ENCODE measurements at places on chromosomes 13 and 19.

GRCh38 chr13:29681864-29682263 lies 86.4 kb upstream of the SLC7A1 start:
- DNase-seq = no peak

- DNase-seq = no peak
Measured at GRCh38 chr19:48928164-48929025, 5.1 kb upstream of the DHDH start.

DNA sequence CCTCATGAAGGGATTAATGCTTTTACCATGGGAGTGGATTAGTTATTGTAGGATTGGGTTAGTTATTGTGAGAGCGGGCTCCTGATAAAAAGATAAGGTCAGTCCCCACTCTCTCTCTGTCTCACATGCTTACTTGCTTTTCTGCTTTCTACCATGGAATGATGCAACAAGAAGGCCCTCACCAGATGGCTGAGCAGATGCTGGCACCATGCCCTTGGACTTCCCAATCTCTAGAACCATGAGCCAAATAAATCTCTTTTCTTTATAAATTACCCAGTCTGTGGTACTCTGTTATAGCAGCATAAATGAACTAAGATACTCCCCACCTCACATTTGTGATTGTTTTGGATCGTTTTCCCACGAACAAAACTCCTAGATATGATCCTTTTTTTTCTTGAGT lies 353.8 kb downstream of the DNAJC15 start:
- no peak for DNase-seq

DNA sequence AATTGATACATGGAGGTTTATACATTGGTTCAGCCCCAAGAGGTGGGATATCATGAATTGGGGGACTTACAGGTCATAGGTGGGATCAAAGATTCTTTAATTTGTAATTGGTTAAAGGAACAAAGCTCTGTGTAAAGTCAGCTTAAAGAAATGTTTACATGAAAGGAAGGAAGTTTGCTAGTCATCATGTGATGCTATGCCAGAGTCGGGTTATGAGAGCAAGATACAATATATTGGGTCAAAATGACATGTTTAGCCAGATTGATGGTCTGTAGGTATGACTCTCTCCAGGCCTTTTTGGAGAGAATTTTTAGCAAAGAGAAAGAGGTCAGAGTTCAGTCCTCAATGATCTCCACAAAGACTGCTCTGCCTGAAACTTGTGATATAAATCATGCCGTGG lies 5.3 kb upstream of the CYSLTR2 start:
- DNase-seq = no peak

- DNase-seq = peak; percentile 62
Measured at GRCh38 chr13:98549728-98550317, 27.1 kb downstream of the STK24 start.

DNA sequence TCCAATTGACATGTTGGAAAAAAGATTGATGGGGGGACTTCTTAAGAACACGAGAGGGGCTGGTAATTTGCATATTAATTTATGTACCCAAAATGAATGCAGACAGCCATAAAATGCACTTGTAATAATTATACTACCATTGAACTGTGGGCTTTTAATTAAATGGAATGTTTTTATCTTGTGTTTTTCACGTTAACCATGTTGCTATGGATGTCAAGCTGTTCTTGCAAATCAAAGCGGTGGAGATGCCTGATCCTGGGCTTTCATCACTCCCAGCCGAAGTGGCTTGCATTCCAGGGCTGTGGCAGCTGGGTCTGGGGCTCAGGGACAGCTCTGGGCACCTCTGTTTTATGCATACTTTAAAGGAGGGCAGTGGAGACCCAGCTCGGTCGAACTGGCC lies 179.4 kb upstream of the TMTC4 start:
- DNase-seq = no peak

GRCh38 chr13:109400209-109400608 lies 386.2 kb downstream of the IRS2 start:
- DNase-seq = no peak

- DNase-seq = no peak
Measured at GRCh38 chr13:109180905-109181425, 551.6 kb downstream of the MYO16 start.

GRCh38 chr13:69389899-69390298 lies 717.7 kb upstream of the ATXN8OS start:
- DNase-seq = no peak

DNA sequence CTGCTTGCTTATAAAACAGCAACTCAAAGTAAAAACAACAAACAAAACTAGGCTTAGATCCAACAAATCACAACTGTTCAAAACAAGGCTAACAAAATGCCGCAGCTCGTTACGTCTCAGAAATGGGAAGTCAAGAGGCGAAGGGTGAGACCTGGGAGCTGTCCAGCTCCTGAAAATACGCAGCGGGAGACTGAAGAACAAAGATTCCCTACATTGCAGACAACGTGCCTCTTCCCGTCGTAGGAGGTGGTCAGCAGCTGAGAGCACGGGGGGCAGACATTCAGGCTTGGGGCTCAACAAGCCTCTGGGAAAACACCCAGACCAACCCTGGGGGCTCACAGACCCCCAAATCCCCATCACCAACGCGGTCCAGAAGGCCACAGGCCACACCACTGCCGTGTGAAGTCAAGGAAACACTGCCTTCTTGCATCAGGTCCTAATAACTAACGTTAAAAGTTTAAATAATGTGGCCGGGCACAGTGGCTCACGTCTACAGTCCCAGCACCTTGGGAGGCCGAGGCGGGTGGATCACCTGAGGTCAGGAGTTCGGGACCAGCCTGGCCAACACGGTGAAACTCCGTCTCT lies 13.5 kb downstream of the PLPP2 start:
- no peak for DNase-seq

DNA sequence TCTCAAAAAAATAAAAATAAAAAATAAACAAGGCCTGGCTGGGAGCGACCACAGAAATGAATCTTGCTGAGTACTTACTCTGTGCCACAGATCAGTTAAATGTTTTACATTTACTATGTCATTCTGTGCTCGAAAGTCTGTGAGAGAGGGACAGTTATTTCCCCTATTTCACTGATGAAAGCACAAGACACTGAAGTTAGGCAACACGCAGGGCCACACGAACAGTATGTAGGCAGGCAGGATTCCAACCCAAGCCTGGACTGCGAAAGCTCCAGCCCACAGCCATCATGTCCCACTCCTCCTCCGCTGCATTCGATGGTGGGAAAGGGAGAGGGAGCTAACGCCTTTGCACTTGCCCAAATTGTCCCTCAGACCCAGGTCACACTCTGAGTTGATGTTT lies 34.2 kb downstream of the RUBCNL start:
- no peak for DNase-seq

DNA sequence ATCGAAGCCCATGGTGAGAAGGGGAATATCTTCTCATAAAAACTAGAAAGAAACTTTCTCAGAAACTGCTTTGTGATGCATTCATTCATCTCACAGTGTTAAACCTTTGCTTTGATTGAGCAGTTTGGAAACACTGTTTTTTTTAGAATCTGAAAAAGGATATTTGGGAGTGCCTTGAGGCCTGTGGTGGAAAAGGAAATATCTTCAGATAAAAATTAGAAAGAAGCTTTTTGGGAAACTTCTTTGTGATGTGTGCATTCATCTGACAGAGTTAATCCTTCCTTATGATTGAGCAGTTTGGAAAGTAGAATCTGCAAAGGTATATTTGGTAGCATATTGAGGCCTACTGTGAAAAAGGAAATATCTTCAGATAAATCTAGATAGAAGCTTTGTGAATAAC lies 1594.9 kb downstream of the UQCRFS1 start:
- no peak for DNase-seq

DNA sequence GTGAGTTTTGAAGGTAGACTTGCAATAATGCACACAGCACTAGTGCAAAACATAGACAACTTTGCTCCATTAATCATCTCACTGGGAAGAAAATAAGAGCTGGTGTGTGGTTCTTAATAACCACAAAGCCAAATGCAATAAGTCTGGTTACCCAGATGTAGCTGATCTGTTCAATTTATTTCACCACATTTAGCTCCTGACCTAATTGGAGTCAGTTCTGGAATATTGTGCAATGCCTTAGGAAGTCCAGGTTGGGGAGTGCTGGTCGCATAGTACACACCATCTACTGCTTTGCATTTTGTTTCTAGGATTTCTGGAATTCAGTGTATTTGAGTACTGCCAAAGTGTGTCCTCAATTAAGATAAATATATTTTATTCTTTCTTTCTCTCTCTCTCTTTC lies 483.3 kb upstream of the SPRY2 start:
- no peak for DNase-seq

- DNase-seq = no peak
Measured at GRCh38 chr19:46147791-46148288, at the start of gene IGFL2. TSS of gene IGFL2 (plus strand) at chr19:46148238. CDS start at chr19:46148279, 41 bp downstream.

DNA sequence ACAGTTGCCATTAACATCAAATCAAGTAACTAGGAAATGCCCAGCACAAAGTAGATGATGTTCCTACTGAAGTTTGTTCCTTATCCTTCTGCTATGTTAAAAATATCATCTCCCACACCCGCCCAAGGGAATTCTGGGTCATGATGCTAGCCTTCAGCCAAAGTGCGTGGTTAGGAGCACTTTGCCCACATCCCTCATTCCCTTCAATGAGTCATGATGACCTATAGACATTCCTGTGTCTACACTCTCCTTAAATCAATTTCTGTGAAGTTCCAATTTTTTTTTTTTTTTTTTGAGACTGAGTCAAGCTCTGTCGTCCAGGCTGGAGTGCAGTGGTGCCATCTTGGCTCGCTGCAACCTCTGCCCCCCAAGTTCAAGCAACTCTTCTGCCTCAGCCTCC lies 17.0 kb downstream of the RXFP2 start:
- DNase-seq = no peak

GRCh38 chr13:35140831-35141230 lies 198.8 kb downstream of the NBEA start:
- no peak for DNase-seq

GRCh38 chr13:41678848-41679247 lies 221.5 kb downstream of the RGCC start:
- DNase-seq = no peak

DNA sequence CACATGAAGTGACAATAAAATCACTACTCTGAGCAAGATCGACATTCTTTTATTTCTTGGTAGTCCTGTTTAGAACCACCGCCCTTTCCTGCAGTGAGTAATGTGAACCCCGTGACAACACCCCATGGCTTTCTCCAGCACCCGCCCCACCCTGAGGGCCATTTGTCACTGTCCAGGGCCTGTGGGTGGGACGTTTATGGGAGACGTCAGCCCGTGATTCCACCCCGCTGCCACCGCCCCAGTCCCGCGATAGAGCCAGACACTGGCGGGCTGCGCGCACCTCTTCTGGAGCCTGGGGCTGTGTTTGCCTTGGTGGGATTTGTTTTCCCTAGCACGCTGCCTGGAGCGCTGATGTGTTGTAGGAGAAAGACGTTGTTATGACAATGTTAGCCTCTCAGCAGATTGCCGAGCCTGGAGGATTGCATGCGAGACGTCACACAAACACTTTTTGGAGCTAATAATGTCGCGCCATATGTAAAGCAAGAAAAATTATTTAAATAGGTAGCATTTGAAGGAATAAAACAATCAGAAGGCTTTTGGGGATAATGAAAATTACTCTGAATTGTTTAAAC lies 263.7 kb downstream of the TEX29 start:
- DNase-seq = no peak

- no peak for DNase-seq
Measured at GRCh38 chr19:2121416-2122051, 24.8 kb downstream of the IZUMO4 start.

GRCh38 chr13:41639237-41639904 lies 182.0 kb downstream of the RGCC start:
- DNase-seq = no peak

DNA sequence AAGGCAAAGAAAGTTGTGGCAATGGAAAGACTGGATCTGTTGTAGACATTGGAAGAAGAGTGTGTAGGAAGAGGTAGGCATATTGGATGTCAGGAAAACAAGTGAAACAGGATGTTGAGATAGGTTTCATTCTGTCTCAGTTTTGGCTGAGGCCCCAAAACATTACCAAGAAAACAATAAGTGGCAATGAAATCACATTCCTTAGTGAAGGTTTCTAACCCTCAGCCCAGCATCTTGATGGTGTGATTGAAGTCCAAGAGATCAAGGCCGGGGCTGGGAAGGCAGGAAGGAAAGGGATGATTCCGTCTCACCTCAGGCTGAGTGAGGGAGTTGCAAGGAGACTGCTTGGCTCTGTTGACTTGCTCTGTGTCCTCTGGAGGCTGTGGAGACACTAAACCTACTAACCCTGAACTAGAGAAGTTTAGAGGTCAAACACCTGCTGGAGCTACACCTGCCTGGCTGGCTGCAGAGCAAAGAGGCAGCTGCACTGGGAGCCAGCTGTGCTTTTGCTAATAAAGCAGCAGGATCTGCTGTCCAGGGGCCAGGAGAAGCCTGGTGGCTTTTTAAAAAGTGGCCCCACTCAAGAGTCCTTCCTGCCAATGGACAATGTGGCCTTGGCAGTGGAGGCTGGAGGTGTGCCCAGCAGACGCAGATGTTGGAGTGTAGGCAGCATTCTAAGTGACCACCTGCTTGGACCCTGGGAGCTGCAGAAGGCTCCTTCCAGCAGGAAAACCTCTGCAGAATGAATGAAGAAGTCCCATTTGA lies 53.6 kb downstream of the DGKH start:
- no peak for DNase-seq

DNA sequence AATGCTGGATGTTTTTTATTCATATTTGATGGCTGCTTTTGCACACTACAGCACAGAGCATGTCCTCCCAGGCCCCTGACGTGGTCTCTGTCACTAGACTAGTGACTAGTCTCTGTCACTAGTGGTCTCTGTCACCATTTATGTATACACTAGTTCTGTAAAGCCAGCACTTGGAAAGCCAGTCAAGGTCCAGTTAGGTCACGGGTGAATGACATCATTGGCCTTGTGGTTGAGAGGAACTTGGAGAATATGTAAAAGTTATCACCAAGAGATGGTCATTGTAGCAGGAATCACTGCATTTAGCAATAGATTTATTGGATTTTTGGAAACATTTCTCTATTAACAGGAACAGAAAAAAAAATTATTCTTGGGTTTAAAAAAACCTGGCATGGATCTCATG lies 72.9 kb downstream of the SHISA2 start:
- DNase-seq = no peak

DNA sequence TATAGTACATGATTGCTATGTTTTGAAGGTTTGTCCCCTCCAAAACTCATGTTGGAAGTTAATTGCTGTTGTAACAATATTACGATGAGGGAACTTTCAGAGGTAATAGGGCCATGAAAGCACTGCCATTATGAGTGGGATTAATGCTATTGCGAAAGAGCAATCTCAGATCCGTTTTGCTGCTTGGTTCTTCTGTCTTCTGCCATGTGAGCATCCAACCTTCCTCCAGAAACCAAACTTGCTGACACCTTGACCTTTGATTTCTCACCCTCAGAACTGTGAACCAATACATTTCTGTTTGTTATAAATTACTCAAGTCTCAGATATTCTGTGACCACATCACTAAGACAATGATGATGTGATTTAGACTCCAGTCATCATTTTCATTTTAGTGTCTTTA lies 2590.9 kb downstream of the PCDH9 start:
- DNase-seq = no peak

- DNase-seq = no peak
Measured at GRCh38 chr13:60790620-60791019, 393.6 kb downstream of the TDRD3 start.

GRCh38 chr13:26821672-26822071 lies 61.1 kb upstream of the GPR12 start:
- no peak for DNase-seq

Data from activated CD4-positive, alpha-beta T cell treated with anti-CD3 and anti-CD28 coated beads, Interleukin-10, Interleukin-2, amounts not matched to agents 100 ng/mL and 50 ng/mL, durations not matched to agents 16 hours and 8 hours (primary cell).